ENCODE measurements at places on chromosomes 6 and 20.

DNA sequence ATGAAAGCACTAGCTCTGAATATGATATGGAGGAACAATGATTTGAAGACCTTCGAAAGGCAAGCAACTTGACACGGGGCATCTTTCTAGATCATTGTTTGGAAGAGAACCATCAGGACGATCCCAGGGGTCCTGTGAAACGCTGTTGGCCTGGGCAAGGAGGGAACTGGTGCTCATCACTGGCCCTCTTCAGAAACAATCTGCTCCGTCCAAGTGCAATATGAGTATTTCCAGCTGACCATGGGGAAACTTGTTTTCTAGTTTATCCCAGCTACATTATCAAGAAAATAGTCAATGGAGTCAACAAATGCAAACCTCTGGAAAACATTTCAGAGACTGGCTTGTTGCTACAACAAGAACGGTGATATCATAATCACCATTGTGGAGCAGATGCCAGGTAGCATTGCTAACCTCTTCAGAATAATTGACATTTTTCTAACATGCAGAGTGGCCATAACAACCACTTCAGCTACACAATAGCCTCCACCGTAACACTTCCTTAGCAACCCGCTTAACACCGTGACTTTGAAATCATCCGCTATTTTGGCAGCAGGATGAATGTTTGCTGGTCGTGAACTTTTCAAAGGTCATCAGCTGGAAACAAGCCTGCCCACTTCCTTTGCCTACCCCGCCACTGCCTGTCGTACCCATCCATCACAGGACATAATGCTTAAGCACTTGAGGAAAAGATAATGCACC is 112.0 kb upstream of the PDE10A start:
- DNase-seq, result no peak

- no peak for DNase-seq
Measured at GRCh38 chr6:127589135-127589534, 12.2 kb downstream of the C6orf58 start.

DNA sequence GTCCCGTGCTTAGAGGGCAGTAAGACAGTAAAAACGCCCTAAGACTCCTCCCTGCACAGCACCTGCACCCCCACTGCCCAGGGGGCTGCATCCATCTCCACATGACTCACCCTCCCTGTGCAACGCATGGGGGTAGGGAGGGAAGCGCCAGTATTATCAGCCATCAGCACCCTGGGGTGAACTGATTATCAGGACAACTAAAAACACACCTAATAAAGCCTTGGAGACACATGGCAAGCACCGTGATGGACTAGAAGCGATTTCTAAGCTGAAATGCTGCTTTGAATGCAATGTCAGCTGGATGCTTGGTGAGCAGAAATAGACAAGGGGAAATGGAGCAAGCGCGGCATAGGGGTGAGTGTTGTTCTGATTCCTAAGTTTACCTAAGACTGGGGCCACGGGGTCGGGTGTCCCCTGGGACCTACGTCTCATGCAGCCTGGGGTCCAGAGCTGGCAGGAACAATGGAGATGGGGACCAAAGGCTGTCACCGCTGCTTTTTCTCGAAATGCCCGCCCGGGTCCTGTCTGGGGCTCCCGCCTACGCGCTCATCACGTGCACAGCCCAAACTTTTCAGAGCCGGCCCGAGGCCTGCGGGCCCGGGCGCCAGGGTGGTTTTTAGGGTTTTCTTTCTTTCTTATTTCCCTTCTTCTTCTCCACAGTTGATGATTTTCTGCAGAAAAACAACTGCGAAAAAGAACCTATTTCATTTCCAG is 702 bp upstream of the TNFAIP3 start:
- DNase-seq, result no peak

GRCh38 chr20:672963-673602 is 2.5 kb downstream of the SCRT2 start:
- DNase-seq, result no peak

DNA sequence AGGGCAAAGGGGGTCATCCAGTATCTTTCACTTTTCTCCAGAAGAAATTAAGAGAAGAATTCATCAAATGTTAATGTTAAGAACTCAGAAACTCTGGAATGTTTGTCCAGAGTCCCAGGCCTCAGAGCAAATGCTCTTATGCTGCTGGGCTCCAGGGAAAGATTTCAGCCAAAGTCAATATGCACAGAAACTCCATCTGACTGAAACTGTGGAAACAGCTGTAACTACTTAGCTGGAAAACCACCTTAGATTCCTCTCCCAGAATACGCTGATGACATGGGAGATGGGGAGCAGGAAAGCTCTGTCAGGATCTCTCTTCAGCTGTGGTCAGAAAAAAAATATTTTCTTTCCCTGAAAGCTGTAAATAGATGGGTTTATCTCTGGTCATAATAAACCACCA is 559.6 kb downstream of the RFPL4B start:
- DNase-seq, result no peak

- DNase-seq, result peak; percentile 25
Measured at GRCh38 chr20:17624551-17625245, 54.8 kb downstream of the DSTN start.

- no peak for DNase-seq
Measured at GRCh38 chr20:17848249-17849048, 120.1 kb downstream of the SNX5 start.

DNA sequence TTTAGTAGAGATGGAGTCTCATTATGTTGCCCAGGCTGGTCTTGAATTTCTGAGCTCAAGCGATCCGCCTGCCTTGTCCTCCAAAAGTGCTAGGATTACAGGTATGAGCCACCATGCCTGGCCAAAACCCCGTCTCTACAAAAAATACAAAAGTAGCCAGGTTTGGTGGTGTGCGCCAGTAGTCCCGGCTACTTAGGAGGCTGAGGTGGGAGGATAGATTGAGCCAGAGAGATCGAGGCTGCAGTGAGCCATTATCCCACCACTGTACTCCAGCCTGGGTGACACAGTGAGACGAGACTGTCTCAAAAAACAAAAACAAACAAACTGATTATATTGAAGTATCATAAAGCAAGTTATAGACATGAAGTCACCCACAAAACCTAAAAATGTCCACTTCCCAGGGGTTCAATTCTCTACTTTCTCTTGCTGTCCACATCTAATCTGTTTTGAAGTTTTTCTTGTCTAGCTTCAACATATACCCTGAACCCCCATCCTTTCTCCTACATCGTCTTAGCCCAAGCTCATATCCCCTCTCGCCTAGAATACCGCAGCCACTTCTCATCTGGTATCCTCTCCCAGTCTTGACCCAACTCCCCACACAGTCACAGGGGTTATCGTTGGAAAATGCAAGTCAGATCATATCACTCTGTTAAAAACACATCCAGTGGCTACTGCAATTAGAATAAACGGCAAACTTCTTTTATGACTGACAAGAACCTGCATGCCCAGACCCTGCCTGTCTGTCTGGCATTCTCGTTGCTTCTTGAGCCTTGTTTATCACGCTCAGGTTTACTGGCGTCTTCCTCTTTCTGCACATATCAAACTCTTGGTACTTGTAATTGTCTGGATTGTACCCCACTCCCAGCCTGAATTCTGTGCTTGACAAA is 20.1 kb upstream of the NCOA3 start:
- no peak for DNase-seq
